ENCODE measurements at places on chromosomes 12 and 14.

- H3K27ac ChIP-seq = no peak overlapping the region
- H3K36me3 ChIP-seq = peaks cover 2% of the 10 kb centered on the region
- H3K27me3 ChIP-seq = no peaks in the 10 kb centered on the region
These were observed 18.1 kb upstream of the DIABLO start for GRCh38 chr12:122243965-122244364.

GRCh38 chr14:42778984-42779383 lies 1172.3 kb downstream of the LRFN5 start:
- no peak for DNase-seq
- no peaks in the 10 kb centered on the region for H3K4me1 ChIP-seq
- H3K27me3 ChIP-seq = no peaks in the 10 kb centered on the region
- no peak overlapping the region for H3K27ac ChIP-seq
- no peak overlapping the region for H3K4me3 ChIP-seq

DNA sequence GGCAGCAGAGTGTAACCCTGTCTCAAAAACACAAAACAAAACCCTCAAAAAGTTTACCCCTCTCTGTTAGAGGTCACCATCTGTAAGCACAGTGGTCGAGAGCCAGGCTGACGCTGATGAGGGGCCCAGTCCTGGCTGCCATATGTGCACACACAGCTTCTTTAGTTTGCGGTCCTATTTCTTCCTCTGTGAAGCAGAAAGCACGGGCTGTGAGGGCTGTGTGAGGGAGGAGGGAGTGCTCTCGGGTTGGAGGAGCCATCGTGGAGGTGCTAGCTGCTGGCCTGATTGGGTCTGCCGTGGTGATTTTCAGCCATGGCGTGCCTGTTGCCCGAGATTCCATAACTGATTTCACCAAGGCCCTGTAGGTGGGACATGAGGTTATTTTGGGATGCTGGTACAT lies 3.5 kb downstream of the ULK1 start:
- H3K27ac ChIP-seq = no peak overlapping the region
- no peaks in the 10 kb centered on the region for H3K27me3 ChIP-seq
- H3K4me3 ChIP-seq = no peak overlapping the region
- no peak for DNase-seq

- H3K4me3 ChIP-seq = no peak overlapping the region
- no peaks in the 10 kb centered on the region for H3K36me3 ChIP-seq
- H3K27me3 ChIP-seq = peaks cover 4% of the 10 kb centered on the region
- H3K27ac ChIP-seq = no peak overlapping the region
These were observed 210.9 kb upstream of the FKBP4 start for GRCh38 chr12:2583642-2584401.

- no peaks in the 10 kb centered on the region for H3K27me3 ChIP-seq
- DNase-seq = peak; percentile 26
- H3K27ac ChIP-seq = no peak overlapping the region
- H3K4me3 ChIP-seq = no peak overlapping the region
- no peaks in the 10 kb centered on the region for H3K36me3 ChIP-seq
These were observed 137.5 kb upstream of the CCND2 start for GRCh38 chr12:4135919-4136605.

DNA sequence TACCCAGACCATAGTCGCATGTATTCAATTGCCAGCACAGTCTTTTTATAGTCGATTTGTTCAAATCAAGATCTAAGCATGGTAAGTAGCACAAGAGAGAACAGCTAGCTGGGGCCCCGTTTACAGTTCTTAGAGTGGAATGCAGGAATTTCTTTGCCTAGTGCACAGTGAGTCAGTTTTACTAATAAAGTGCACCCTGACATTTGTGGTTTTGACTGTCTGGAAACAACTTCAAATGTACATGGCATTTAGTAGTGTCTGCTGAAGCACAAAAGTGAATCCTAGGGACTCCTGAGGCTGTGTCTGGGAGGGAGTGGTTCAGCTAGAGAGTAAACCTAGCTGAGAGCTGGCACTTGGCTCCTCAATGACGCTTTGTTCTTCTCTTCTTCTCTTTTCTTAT lies 64.9 kb downstream of the TMX1 start:
- no peaks in the 10 kb centered on the region for H3K4me1 ChIP-seq
- no peak overlapping the region for H3K27ac ChIP-seq
- H3K27me3 ChIP-seq = no peaks in the 10 kb centered on the region
- no peaks in the 10 kb centered on the region for H3K36me3 ChIP-seq
- DNase-seq = no peak

DNA sequence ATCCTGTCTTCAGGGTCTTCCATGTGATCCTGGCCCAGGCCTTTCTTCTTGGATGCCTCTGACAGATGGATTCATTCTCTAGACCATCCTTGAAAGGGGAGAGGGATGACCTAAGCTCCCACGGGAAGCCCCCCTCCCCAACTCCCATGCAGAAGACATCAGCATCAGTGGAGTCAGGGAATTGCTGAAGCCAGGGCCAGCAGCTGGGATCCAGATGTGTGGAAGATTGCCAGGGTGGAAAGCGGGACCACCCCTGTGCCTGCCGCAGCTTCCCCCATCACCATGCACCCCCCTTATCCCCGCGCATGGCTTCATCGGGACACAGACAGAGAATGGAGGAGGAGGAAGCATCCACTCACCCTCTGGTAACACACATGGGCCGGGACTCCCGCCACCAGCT lies 183.6 kb upstream of the PRMT8 start:
- H3K4me3 ChIP-seq = no peak overlapping the region
- DNase-seq = no peak
- no peaks in the 10 kb centered on the region for H3K4me1 ChIP-seq
- H3K36me3 ChIP-seq = no peaks in the 10 kb centered on the region
- H3K27me3 ChIP-seq = no peaks in the 10 kb centered on the region

GRCh38 chr14:75982266-75983018 lies 647 bp upstream of the TGFB3 start:
- H3K36me3 ChIP-seq = no peaks in the 10 kb centered on the region
- H3K4me3 ChIP-seq = peak overlapping the region; percentile 59
- peaks cover 7% of the 10 kb centered on the region for H3K4me1 ChIP-seq
- peak; percentile 89 for DNase-seq
- no peaks in the 10 kb centered on the region for H3K27me3 ChIP-seq
- peak overlapping the region; percentile 31 for H3K27ac ChIP-seq
